ENCODE measurements at places on chromosomes 12 and 14. TPM values are rescaled to one million over a fixed set of nuclear protein-coding genes. Genes with fewer than 3 reads are reported as not detected.

The DENR gene
- 40.6 TPM for total RNA-seq

The ACOT6 gene
- total RNA-seq = not detected

The RNF34 gene
- 79.4 TPM for total RNA-seq

The KRT79 gene
- not detected for total RNA-seq

The AKAP5 gene
- total RNA-seq = 0.17 TPM

The PXN gene
- 21.5 TPM for total RNA-seq

The DNAJC22 gene
- total RNA-seq = 4.6 TPM

The TMEM63C gene
- total RNA-seq = not detected

The RAPGEF3 gene
- total RNA-seq = 2.8 TPM

The PIK3C2G gene
- total RNA-seq = not detected

The SRP54 gene
- 57.8 TPM for total RNA-seq

The SLC17A8 gene
- total RNA-seq = not detected

GRCh38 chr14:67522270-67522669 is 10.8 kb upstream of the PLEKHH1 start:
- no peak for DNase-seq

DNA sequence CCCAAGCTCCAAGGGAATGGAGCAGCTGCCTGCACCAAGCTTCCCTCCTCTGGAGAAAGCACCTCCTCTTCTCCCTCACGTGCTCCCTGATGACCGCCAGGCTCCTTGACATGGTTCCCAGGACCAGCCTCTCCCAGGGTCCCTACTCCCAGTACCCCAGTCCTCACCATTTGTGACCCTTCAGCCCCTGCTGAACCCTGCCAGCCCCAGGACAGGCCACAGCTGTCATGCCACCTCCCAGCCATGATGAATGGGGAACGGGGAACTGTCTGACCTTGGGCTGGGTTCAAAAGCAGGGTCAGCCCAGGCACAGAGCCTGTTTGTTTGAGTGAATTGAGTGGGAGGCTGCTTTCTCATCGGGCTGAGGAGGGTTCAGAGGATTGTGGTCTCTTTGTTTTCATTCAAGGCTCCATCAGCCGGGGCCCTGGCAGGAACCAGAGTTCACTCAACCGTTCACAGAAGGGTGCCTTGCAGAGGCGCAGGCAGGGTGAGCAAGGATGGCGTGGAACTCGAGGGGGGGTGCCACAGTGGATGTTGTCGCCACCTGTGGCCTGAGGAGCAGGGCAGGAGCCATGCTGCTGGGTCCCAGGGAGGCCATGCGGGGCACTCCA is 344.5 kb upstream of the SFSWAP start:
- DNase-seq = no peak

DNA sequence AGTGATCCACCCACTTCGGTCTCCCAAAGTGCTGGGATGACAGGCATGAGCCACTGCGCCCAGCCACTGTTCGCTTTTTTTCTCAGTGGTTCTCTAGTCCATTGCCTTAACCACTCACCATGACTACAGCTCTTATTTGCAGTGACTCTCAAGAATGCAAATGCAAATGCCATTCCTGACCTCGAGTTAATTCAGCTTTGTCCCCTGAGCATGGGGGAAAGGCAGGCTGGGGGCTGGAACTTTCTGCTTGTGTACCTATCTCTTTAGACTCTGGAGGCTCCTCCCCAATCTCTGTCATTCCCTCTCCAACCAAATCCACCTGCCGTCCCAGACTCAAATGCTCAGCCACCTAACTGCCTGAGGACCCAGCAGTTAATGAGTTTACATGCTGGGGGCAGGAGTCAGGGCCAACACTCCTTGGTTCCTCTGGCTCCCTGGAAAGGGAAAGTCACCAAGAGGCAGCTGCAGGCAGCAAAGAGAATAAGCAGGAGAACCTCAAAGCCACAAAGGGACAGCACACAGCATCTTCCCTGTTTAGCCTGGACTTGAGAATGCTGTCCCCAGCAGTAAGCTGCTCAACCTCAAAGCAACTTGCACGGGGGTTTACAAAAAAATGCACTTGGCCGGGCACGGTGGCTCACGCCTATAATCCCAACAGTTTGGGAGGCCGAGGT is 5.3 kb upstream of the HNF1A start:
- peak; percentile 22 for DNase-seq

DNA sequence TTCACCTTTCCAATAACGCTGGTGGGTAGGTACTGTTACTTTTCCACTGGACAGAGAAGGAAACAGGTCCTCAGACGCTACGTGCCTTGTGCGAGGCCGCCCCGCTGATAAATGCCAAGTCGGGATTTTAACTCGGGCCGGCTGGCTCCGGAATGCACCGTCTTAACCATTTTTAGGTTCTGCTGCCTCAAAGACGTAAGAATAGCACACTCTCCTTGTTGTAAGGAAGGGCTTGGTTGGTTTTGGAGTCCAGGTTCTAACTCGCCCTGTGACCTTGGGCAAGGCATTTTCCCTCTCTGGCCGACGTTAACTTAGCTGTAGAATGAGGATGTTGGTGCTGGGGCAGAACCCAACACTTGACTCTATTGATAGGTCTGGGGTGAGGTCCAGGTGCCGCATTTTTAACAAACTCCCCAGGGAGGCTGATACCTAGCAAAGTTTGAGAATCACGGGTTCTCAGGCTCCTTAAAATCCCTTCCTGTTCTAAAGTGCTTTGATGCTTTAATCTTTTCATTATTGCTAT is 814 bp downstream of the ANKRD13A start:
- peak; percentile 47 for DNase-seq

- DNase-seq = no peak
Measured at GRCh38 chr12:58924652-58925051, 4.3 kb upstream of the LRIG3 start.

DNA sequence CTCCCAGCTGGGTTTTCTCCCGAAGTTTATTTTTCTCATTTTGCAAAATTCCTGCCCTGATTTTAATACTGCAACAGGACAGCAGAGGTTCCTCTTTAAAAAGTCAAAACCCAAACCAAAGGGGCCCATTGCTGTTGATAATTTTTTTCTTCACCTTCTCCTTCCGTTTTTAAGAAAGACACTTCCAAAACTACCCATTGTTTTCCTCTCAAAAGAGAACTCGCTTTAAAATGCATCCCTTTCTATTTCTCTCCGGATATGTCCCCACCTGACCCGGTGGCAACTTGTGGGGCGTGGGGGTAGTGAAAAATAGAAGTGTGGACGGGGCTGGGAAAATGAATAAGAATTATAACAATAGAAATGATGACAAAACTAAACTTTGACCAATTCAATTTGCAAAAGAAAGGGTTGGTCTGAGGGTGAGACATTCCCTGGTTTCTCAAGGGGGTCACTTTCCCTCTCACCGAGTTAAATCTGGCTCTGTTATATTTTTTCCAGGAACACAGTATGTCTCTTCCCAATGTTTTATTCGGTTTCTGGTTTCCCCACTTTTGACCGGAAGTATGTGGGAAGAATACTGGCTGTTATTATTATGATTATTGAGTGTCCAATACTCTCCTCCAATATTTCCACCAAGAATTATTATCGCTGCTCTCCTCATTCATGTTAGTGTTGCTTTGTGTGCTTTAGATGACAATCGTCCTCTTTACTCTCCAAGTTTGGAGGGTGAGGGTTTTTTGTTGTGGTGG is 4.1 kb upstream of the TBX5 start:
- DNase-seq = peak; percentile 70

- DNase-seq = no peak
Measured at GRCh38 chr12:18552829-18553228, 185.0 kb downstream of the PLCZ1 start.

DNA sequence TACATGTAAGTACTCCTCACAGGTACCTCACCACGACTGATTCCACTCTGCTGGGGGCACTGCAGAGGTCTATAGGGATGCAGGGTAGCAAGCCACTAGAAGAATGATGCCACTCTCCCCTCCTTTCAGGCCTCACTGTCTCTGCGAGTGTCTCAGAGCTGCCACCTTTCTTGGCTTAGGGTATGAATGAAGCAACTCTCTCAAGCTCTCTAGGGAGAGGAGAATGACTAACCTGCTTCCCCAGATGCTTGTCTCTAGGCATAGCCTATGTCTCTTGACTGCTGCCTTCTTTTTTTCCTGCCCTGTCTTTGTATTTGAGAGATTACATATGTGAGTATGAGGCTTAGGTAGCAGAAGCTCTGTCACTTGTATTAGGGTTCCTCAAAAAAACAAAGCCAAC is 566.5 kb upstream of the ATP2B1 start:
- DNase-seq = no peak

GRCh38 chr12:12323591-12323990 is 26.5 kb downstream of the MANSC1 start:
- DNase-seq = peak; percentile 69

DNA sequence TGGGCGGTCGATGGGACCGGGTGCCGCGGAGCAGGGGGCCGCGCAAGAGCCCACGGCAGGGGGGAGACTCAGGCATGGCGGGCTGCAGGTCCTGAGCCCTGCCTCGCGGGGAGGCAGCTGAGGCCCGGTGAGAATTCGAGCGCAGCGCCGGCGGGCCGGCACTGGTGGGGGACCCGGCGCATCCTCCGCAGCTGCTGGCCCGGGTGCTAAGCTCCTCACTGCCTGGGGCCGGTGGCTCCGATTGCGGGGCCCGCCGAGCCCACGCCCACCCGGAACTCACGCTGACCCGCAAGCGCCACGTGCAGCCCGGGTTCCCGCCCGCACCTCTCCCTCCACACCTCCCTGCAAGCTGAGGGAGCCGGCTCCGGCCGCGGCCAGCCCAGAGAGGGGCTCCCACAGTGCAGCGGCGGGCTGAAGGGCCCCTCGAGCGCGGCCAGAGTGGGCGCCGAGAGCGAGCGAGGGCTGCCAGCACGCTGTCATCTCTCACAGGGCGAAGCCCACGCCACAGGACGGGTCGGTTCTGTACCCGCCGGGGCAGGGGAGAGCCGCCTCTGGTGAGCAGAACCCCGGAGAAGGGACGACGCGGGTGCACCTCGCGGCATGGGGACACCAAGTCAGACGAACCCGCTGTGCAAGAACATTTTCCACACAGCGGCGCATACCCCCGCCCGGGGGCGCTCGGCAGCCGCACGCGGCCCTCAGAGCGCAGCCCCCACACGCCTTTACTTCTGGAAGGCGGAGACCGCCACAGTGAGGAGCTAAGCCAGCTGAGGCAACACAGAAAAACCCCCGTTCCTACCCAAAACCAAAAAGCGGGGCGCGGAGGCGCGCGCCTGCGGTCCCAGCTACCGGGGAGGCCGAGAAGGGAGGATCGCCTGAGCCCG is 1.2 kb upstream of the SIVA1 start:
- no peak for DNase-seq

DNA sequence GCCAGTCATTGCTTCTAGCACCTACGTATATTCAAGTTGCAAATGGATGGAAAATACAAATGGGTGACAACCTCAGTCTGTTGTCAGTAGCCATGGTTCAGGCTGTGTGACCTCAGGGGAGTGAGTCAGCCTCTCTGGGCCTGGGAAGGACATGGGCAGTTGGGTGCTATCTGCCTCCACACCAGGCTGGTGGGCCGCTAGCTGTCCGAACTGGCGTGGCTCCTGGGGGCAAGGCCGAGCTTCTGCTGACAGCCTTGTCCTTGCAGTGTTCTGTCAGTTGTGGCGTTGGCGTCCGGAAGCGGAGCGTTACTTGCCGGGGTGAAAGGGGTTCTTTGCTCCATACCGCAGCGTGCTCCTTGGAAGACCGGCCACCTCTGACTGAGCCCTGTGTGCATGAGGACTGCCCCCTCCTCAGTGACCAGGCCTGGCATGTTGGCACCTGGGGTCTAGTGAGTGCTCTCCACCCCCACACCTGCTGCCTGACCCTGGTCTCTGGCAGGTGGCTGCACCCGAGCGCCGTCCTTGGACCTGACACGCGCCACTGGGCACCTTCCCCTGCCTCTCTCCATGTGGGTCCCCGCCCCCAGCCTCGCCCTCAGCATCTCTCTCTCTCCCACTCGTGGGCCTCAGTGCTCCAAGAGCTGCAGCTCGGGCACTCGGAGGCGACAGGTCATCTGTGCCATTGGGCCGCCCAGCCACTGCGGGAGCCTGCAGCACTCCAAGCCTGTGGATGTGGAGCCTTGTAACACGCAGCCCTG is 17.1 kb downstream of the PAPLN start:
- DNase-seq = no peak

- peak; percentile 60 for DNase-seq
Measured at GRCh38 chr14:81390696-81391095, 9.4 kb downstream of the STON2 start.

- no peak for DNase-seq
Measured at GRCh38 chr12:159156-159782, 54.7 kb downstream of the SLC6A12 start.

DNA sequence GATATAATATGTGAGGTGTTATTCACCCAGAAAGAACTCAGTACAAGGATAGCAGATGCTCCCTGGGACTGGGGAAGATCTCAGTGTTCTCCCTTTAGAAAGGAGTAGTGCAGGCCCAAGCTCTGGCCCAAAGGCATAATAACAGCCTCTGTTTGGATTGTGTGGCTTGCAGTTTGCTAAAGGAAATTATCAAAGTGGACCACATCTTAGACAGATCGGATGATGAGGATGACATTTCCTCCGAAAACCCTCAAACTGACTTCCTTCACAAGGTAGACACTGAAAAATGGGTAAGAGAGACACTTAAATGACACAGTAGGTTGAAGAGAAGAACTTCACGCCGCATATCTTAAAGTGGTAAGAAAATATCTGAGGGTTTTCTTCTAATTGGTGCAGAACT is 26.1 kb downstream of the SMCO2 start:
- no peak for DNase-seq

DNA sequence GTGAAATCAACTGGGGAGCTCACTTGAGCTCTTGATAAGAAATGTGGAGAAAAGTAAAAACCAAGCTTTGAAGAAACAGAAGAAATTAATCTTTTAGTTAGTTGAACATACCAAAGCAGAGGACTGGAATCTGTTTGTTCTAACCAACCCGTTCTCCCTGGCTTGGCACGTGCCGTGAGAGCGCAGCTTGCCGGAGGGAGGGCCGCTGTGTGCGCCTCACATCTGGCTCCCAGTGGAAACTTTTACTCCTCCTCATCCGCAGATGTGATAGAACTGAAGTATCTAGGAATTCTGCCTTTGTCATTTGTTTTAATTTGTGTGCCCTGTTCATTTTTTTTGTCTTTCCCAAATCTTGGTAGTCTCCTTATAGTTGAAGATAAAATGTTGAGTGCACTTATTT is 64.9 kb downstream of the DDX51 start:
- no peak for DNase-seq

- DNase-seq = peak; percentile 57
Measured at GRCh38 chr12:39103552-39104165, 198.3 kb upstream of the CPNE8 start.

- DNase-seq = no peak
Measured at GRCh38 chr12:76697849-76698248, 66.1 kb upstream of the ZDHHC17 start.

Measured in fibroblast of lung (primary cell).